ENCODE measurements at places on chromosomes 16 and 17.

DNA sequence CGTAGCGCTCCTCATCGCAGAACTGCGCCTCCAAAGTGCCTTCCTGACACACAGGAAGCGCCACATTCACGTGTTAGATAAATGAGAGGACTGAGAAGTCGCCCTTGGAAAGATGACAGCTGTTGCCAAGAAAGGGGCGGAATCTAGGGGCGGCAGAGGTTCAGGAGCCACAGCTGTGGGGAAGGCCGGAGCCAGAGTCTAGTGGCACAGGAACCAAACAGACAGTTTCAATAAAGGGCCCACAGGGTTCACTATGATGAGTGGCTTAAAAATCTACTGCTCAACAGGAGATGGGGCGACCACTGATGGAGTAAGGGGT is 4.7 kb downstream of the FLCN start:
- no peak for DNase-seq

DNA sequence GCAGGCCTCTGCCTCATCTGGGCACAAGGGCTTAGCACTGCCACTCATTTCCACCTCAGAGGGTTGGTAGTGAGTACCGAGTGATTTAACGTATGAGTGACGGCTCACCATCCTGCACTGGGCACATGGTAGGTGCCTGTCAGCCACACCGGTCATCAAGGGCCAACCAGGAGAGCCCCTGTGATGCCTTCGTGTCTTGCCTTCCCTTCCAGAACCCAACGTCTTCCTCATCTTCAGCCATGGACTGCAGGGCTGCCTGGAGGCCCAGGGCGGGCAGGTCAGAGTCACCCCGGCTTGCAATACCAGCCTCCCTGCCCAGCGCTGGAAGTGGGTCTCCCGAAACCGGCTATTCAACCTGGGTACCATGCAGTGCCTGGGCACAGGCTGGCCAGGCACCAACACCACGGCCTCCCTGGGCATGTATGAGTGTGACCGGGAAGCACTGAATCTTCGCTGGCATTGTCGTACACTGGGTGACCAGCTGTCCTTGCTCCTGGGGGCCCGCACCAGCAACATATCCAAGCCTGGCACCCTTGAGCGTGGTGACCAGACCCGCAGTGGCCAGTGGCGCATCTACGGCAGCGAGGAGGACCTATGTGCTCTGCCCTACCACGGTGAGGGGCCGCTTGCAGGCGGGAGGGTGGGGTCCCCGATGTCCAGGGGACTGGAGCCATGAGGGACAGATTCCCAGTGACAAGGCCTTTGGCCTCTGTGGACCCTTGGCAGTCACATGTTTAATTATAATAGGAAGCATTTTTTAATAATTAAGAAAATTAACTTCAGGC is 37.1 kb downstream of the MRC2 start:
- no peak for DNase-seq

GRCh38 chr16:67283039-67283825 is 3.9 kb downstream of the PLEKHG4 start:
- DNase-seq, result no peak

- DNase-seq, result no peak
Measured at GRCh38 chr17:16942141-16943031, 29.5 kb downstream of the TNFRSF13B start.

DNA sequence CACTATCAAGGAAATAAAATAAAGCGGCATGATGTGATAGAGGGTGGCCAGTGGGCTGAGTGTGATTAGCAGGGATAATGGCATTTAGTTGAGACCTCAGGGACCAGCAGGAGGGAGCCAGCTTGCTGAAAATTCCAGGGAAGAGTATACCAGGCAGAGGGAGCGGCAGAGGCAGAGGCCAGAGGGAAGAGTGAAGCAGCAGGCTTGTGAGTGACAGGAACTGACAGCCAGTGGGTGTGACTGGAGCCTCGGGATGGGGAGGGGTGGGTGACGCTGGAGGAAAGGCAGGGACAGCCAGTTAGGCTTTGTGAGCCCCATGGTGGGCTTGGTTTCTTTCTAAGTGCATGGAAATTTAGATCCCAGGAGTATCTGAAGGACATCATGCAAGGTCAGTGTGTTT is 209.7 kb upstream of the CACNG3 start:
- no peak for DNase-seq

- DNase-seq, result peak; percentile 76
Measured at GRCh38 chr16:80466024-80466987, 74.5 kb upstream of the DYNLRB2 start.

GRCh38 chr17:82063424-82064415 is 1.9 kb downstream of the DUS1L start:
- no peak for DNase-seq

GRCh38 chr16:67814567-67814966 is 7.9 kb downstream of the TSNAXIP1 start:
- DNase-seq, result no peak

GRCh38 chr16:87956365-87957231 is 5.4 kb downstream of the BANP start:
- DNase-seq, result peak; percentile 82

DNA sequence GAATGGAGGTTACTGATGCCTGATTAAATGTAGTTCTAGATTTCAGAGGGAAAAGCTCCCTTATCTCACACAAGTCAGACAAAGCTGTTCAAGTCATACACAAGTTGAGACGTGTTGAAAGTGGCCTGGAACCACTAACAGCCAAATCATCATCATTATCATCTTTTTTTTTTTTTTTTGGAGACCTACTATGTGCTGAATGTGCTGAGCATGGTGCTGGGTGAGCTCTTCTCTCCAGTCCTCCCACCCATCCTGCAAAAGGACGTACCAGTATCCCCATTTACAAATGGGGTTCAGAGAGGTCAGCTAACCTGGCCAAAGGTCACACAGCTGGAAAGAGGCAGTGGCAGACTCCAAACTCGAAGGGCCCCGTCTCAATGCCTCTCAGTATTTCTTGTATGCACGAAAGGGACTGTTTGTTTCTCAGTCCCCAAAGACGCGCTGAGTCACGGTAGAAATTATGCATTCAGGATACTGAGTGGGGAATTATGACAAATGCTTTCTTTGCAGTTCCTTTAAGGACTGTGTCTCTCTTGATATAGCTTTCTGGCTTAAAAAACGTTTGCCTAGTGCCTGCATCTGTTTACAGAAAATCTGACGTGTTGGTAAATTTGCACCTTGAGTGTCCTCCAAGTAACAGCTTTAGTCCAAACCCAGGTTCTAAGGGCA is 235.5 kb downstream of the XYLT1 start:
- no peak for DNase-seq

DNA sequence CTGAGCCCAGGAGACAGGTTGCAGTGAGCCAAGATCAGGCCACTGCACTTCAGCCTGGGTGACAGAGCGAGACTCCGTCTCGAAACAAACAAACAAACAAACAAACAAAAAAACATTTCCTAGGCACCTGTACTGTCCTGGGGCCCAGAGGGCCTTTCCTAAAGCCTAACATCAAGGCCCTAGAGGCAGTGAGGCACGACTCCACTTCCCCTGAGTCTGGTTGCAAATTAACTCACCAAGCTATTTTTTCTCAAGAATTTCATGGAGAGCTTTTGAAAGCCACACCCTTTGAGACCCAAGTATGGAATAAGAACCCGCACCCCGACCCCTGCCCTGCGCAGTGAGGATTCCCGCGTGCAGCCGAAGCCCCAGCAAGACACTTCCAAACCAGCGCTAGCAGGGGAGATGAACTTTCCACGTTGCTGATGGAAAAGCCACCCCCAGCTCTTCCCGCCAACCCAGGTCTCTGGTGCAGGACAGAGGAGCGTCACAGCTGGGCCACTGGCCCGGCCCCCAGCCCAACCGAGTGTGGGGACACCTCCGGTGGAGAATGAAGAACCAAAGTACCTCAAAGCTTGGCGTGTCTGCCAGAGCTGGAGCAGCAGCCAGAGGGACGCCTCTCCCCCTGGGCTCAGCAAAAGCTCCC is 1.2 kb downstream of the CHST5 start:
- no peak for DNase-seq

- DNase-seq, result no peak
Measured at GRCh38 chr17:56505154-56505756, 88.2 kb upstream of the NOG start.

GRCh38 chr17:70076189-70076588 is 1.2 kb downstream of the KCNJ16 start:
- DNase-seq, result no peak

GRCh38 chr16:85989376-85989775 is 90.4 kb downstream of the IRF8 start:
- no peak for DNase-seq

GRCh38 chr16:66154801-66155200 is 211.7 kb upstream of the CDH5 start:
- DNase-seq, result no peak

DNA sequence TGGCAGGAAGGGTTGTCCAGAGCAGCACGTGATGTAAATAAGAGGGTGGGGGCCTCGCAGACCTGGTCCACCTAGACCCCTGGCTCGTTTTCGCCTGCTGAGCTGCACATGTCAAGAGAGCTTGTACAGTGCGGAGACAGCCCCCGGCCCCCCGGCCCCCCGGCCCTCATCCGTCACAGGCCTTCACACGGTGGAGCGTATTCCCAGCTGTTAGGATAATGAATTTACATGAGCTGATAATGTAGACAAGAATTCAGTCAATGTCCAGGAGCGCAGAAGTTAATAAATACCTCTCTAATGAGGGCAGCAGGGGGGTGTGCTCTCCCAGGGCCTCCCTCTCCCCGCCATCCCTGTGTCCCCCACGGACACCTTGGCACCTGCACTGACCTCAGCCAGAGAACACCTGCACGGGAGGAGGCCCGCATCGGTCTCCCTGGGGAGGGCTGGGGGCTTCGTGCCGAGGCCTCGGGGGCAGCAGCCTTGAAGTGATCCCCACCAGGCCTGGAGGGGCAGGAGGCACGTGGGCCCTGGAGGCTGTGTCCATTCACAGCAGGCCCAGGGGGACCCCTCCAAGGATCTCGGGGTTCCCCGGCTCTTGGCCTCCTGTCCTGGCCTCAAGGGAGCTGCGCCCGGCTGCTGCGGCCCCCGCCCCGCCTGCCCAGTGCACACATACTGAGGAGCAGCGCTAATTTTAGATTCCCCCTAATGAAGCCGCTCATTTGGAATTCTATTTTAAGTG is 14.6 kb downstream of the GSE1 start:
- DNase-seq, result no peak

- DNase-seq, result peak; percentile 73
Measured at GRCh38 chr16:27313422-27314160, at the start of gene IL4R. Gene IL4R (plus strand): TSS chr16:27313974. CDS start chr16:27340204, 26,230 bp downstream.

DNA sequence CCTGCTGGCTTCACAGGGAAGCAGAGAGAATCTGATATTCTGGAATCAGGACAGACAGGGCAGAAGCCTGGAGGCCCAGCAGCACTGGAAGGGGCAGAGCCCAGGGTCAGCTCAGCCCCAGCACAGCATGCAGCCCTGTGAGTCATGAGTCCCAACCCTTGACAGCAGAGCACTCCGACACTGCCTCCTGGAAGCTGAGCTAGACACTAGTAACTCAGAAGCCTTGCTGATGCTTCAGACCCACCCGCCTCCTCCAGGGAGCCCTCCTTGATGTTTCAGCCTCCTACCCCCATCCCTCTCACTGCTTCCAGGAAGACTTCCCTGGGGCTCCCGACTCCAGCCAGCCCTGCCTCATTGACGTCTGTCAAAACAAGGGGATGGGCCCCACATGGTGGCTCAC is 6.9 kb downstream of the CAMKK1 start:
- DNase-seq, result no peak

GRCh38 chr17:43856141-43856540 is 9.2 kb downstream of the CD300LG start:
- no peak for DNase-seq

DNA sequence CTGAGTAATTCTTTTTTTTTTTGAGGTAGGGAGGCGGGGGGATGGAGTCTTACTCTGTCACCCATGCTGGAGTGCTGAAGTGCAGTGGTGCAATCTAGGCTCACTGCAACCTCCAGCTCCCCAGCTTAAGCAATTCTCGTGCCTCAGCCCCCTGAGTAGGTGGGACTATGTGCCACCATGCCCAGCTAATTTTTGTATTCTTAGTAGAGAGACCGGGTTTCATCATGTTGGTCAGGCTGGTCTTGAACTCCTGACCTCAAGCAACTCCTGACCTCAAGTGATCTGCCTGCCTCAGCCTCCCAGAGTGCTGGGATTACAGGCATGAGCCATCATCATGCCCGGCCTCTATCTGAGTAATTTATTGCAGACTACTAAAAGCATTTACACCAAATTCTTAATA is 19.4 kb downstream of the KPNB1 start:
- no peak for DNase-seq

DNA sequence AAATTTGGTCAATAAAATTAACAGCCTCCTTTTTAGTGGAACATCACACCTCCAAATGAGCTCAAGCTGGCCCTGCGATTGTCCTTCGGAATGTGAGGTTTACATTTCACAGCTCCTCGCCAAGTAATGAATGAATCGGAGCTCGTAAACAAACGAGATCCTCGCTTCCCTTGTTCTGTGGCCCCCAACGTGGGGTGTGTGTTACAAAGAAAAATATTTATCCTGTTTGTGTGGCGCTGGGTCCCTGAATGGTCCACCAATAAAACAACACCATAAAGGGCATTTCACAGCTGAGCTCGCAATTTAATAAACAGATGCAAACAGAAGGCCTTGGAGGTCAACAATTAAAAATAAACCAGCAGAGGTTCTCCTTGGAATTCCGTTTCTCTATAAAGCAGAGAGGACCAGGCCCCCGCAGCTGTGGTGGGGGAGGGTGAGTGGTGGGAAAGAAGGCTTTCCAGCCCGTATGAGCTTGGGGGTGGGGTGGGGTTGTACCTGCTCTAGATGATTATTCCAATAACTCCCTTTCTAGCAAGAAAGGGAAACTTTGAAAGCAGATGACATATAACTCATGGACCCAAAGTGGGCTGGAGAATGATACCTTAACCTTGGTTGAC is 393.9 kb upstream of the SALL1 start:
- no peak for DNase-seq

DNA sequence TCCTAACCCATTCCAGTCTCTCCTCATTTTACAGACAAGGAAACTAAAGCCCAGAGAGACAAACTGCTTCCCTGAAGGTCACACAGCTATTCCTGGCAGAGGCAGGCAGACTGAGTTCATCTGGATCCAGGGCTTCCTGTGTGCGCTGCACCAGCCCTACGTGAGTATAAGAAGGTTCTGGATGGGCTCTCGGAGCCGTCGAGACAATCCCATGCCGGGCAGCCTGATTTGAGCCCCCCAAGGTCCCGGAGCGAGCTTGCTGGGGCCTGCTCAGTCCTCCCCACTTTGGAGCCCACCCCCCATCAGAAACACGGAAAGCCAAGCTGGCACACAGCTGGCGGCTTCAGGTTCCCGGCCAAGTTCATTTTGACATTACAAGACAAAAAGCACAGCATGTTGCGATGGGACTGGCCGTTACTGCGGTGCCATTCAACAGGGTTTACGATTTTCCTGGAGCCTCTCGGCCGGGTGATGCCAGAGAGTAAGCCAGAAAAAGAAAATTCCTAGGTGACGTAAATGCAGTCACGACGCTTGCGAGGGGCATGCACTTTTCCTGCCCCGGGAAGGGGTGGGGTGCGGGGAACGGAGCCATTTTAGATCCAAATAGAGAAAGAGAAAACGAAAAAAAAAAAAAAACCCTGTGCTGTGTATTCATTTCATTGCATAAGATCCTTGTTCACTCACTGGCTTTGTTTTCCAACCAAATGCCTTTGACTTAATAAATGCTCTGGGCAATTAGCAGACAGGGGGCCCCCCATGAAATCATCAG is 167.1 kb upstream of the FOXF1 start:
- DNase-seq, result no peak
